ENCODE measurements at places on chromosomes 2 and 18.

GRCh38 chr18:23585007-23585871, 1.1 kb downstream of the NPC1 start:
- DNase-seq = no peak

GRCh38 chr2:235729557-235729947, 235.7 kb downstream of the AGAP1 start:
- DNase-seq = no peak

DNA sequence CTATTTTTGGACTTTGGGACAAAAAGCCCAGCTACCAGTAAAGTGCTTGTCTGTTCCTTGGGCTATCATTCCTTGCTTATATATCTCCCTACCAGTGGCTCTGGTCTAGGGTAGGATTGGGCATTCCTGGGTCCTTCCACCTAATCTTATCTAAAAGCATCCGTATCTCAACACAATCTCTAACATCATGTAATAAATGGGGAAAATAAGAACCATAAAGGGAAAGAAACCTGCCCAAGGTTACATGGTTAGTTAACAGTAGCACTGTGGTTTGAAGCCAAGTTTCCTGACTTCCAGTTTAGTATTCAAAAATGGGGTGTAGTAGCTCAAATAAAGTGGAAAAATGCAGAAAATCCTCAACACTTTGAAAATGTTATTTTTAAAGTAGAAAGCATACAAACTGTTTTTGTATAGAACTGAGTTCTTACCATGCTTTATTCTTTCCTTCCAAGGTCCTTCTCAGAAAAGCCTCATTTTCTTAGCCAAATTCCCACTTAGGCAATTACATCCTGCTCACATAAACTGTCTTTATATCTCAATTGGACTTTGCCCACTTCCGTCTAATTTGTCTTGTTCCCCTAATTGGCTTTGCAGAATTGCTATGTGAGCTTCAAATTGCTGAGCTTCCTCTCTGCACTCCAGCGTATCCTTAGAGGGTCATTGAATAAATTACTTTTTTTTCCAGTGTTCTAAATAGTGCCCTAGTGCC, 273.1 kb upstream of the UBE2E3 start:
- no peak for DNase-seq

GRCh38 chr2:197209742-197210408, 100.7 kb downstream of the ANKRD44 start:
- no peak for DNase-seq

GRCh38 chr2:228949831-228950230, 321.3 kb downstream of the PID1 start:
- DNase-seq = no peak

- no peak for DNase-seq
These were observed 58.7 kb downstream of the AFTPH start for GRCh38 chr2:64582774-64583340.

- DNase-seq = peak; percentile 18
These were observed 755 bp upstream of the ATP9B start for GRCh38 chr18:79068341-79068936.

DNA sequence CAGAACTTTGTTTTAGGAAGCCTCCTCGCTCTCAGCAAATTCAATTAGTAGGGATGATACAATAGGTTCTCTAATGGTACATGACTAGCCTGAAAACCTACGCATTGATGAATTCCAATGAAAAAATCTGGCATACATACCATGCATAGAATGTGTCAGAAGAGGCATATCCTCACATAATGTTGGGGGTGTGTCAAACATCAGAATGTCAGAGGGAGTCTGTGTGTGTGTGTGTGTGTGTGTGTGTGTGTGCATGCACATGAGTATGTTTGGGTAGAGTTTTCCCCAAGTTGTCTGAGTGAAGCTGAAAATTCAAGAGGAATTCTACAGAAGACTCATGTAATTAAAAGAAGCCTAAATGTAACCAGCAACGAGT, 78.5 kb downstream of the FIGN start:
- no peak for DNase-seq

DNA sequence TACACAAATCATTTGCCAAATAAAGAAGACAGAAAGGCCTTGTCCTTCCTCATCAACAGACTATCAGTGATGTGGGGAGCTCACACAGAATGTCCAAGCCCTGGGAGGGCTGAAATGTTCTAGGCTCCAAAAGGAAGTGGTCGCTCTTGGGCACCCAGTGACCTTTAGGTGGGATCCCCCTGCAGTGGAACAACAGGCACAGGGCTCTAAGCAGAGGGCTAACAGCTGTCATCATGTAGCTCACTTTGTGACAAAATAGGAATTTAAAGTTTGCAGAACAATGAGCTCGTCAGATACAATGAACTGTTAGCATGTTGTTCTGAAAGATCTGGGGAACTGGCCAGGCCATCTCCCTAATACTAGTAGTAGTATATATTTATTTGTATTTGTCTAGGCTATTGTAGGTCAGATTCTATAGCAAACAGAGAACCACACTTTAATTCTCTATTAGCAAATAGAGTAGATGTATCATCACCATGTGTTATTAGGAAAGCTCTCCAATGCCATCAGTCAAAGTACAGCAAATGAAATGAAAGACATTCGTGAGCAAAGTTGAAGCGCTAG, 151.5 kb upstream of the MAP3K20 start:
- no peak for DNase-seq

DNA sequence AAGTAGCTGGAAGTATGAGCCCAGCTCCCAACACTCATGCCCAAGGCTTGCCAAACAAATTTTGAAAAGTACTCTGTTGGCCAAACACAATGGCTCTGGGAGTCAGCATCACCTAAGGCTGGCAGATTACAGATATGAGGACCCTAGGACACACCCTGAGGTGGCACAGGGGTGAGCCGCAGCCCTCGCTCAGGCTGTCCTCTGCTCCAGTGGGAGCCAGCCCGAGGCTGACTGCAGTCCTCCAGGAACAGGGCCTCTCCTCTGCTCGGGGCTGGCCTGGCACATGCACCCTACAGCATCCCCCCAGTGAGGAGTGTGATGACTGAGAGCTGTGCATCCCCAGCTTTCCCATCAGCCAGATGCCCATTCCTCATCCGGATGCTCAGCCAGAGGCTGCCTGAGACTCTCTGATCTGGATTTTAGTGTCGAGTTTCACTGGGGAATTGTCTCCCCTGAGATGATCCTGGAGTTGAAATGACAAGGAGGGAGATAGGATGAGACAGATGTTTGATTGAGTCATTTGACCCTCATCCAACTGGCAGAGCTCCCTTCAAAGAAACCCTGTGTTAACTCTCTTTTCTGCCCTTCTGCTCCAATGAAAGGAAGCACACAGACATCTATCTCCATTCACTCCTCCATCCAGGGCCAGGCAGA, 269.3 kb upstream of the NCKAP5 start:
- no peak for DNase-seq

- DNase-seq = no peak
These were observed 315.1 kb downstream of the MTX2 start for GRCh38 chr2:176584333-176584732.

GRCh38 chr2:199201539-199201938, 256.2 kb downstream of the SATB2 start:
- no peak for DNase-seq

DNA sequence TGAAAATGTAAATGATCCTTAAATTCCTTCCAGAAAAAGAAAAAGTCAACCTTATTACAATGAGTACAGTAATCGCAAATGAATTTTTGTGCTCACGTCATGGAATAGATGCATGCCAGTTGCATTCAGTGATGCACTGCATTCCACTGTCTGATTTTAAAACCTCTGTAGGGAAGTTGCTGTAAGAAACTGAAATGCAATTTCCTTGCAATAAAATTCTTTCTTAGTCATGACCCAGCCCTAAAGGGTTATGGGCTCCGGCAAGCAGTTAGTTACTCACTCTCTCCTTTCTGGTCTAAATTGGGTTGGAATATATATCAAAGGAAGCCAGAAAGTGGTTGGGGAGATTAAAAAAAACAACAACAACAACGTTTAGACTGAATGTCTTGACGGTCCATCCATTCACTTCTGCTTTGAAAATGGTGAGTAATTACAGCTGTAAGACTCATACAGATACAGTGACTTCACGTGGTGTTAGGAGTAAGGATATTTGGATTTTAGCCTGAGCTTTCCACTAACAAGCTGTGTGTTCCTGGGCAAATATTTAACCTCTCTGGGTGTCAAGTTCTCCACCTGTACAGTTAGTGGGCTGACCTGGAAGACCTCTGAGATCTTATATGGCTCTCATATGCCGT, 8.6 kb upstream of the RND3 start:
- no peak for DNase-seq

GRCh38 chr18:51051105-51051712, 21.2 kb downstream of the SMAD4 start:
- DNase-seq = no peak

- DNase-seq = no peak
These were observed 16.3 kb downstream of the NRP2 start for GRCh38 chr2:205698286-205699268.

GRCh38 chr2:217918308-217919024, 84.3 kb downstream of the TNS1 start:
- peak; percentile 67 for DNase-seq

GRCh38 chr2:238465487-238466242, 38.9 kb downstream of the ASB1 start:
- DNase-seq = no peak

DNA sequence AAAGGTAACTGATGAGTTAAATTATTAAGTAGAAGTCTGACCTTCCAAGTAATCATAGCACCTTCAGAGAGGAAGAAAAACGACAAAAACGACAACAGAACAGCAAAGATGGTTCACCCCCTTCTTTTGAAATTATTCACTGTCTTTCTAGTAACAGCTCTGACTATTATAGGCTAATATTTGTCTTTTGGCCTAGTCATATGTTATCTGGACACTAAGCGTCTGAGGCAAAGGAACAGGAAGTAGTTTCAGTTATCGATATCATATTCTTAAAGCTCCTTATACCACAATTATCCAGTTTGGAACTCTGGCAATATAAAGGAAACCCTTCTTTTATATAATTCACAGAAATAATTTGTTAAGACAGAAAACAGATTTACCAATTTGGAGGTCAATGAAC, 27.6 kb upstream of the SLC40A1 start:
- no peak for DNase-seq

DNA sequence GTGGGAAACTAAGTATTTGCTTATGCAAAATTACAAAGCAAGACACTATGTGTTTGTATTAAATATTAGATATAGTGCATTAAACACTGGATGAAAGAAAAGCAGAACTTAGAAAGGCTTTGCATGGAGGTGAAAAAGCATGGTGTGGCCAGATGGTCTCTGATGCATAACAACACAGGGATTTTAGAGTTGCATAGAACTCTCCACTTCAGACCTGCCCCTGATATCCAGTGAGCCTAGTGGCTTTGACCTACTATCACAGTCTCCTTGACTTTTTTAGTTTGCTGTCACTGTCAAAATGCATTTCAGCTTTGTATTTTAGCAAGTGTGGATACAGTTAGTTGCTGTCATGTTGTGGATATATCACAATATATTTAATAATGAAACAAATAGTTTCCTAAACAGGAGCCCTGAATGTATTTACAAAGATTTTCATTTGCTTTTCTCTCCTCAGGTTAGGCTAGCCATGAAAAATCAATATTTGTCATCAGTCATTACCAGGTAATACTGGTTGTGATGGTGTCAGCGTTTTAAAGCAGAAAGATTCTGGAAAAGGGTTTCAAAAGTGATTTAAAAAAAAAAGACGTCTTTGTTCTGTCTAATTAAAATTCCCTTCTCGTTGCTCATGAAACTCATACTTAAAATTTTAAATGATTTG, 5.2 kb downstream of the CSRNP3 start:
- DNase-seq = no peak

GRCh38 chr2:71452565-71452964, 796 bp upstream of the DYSF start:
- DNase-seq = no peak

- no peak for DNase-seq
These were observed 15.1 kb downstream of the RASGRP3 start for GRCh38 chr2:33491441-33492084.

GRCh38 chr18:56825321-56825720, 174.2 kb downstream of the WDR7 start:
- DNase-seq = no peak

DNA sequence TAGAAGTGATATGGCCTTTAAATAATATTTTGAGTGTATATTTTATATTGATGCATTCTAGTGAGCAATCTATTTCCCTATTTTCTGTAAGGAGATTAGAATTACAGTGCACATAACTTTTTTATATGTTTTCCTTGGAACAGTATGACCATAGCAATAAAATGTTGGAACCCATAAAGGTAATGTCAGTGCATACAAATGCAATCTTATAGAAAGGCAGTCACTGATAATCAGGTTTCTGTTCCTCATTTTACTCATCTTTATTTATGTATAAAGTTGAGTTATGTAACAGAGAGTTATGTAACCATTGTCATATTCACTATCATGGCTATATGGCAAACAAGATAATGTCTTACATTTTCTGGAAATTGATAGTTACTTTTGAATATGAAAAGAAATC, 179.9 kb upstream of the NETO1 start:
- DNase-seq = no peak

DNA sequence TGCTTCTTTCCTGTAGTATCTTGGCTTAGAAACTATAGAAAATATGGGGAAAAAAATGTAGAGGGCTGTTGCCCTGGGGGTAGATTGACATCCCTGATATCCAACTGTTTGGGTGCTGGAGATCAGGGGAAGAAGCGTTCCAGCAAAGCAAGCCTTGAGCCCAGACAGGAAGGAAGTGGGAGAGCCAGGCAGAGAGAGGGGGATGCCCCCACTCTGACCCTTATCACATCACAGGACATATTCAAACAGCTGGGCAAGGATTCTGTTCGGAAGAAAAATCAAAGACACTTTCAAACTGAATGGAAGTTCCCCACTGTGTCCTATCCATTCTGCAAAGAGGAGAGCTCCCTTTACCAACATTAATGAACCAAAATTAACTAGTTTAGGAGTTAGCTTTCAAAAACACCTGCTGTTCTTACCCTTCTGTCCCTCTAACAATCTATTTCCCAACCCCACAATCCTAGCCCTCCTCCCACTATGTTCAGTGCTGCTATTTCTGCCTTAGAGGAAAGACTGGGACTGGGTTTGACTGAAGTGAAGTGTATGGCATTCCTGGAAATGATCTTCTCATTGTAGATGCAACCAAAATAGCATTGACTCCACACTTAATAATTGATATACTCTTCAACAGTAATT, 16.9 kb upstream of the KCNG3 start:
- no peak for DNase-seq

GRCh38 chr18:7173216-7173615, 55.6 kb upstream of the LAMA1 start:
- DNase-seq = no peak

GRCh38 chr2:199810422-199811171, 40.4 kb downstream of the FTCDNL1 start:
- no peak for DNase-seq

Data from brain pericyte (primary cell).